ENCODE measurements at places on chromosomes 1 and 21.

DNA sequence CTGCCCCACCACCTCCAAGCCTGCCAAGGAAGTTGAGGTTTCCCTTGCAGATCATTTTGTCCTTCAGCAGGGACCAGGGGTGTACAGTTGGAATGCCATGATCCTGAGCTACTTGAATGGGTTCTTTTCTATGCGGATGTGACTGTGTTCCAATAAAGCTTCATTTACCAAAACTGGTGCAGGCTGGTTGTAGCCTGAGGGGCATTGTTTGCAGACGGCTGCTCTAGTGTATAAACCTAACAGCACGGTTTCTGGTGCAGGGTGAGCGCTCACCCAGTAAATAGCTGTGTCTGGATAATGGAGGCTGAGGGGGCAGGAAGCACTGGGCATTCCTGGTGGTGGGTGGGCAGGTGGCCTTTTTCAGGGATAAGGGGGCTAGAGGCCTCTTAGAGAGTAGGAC is 72.7 kb upstream of the ACTL8 start:
- no peak for DNase-seq

- no peak for DNase-seq
Measured at GRCh38 chr1:74579425-74579824, 67.0 kb upstream of the LRRC53 start.

DNA sequence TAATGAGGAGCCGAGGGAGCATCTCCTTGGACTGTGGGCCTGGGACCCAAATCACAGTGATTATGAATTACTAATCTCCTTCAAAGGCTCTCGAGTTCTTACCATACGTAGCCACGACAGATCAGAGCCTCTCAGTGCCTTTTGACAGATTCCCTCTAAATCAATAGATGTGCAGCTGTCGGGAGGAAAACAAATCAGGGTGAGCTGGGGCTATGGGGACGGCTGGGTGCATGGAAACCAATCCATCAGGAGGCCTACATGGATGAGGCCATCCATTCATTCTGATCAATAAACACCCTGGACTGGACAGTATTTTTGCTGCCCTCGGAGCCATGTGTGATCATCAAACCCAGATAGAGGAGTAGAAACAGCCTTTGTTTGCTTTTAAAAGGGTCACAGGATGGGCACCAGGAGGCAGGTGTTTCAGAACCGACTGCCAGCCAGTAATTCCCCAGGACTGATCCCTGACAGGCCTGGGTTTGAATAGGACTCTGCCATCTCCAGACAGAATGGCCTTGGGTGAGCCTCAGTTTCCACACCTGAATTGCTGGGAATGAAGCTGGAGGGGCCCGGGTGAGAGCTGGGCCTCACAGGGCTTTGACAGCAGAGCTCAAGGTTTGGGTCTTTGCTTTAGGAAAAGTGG is 532.8 kb downstream of the MATN1 start:
- no peak for DNase-seq

GRCh38 chr21:42066521-42066920 is 4.6 kb upstream of the UMODL1 start:
- DNase-seq, result no peak

DNA sequence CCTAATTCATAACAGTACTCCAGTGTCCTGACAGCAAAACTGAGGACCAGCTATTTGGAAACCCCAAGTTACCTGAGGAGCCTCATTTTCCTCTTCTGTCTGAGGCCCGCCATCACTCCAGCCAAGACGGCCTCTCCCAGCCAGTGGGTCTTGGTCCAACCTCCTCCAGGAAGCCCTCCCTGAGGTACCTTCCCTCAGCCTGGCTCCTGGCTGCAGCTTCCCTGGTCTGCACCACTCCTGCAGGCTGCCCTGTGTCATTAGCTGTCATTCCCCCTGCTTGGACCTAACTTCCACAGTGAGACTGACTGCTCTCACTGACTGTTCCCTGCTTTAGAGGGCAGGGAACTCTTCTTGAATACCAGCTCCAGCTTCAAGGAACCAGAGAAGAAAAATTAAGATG is 33.0 kb downstream of the BCAR3 start:
- no peak for DNase-seq

GRCh38 chr1:110307239-110307974 is 31.8 kb upstream of the RBM15 start:
- DNase-seq, result no peak

DNA sequence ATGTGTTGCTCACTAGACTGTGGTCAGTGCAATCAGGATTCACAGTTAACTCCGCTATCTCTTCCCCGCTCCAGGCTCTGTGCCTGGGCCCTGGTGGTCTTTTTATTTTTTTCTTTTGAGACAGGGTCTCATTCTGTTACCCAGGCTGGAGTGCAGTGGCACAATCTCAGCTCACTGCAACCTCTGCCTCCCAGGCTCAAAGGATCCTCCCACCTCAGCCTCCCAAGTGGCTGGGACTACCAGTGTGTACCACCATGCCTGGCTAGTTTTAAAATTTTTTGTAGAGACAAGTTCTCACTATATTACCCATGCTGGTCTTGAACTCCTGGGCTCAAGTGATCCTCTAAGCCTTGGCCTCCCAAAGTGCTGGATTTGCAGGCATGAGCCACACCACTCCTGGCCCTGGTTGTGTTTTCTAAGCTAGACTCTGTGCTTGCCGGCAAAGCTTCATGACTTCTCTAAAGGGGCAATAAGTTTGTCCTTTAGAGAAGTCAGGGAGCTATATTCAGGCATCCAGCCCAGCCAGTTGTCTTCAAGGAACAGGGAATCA is 1.4 kb downstream of the RCSD1 start:
- DNase-seq, result no peak

- no peak for DNase-seq
Measured at GRCh38 chr1:189706594-189706993, 771.1 kb downstream of the BRINP3 start.

GRCh38 chr1:17757426-17757825 is 2.3 kb downstream of the ACTL8 start:
- DNase-seq, result no peak

DNA sequence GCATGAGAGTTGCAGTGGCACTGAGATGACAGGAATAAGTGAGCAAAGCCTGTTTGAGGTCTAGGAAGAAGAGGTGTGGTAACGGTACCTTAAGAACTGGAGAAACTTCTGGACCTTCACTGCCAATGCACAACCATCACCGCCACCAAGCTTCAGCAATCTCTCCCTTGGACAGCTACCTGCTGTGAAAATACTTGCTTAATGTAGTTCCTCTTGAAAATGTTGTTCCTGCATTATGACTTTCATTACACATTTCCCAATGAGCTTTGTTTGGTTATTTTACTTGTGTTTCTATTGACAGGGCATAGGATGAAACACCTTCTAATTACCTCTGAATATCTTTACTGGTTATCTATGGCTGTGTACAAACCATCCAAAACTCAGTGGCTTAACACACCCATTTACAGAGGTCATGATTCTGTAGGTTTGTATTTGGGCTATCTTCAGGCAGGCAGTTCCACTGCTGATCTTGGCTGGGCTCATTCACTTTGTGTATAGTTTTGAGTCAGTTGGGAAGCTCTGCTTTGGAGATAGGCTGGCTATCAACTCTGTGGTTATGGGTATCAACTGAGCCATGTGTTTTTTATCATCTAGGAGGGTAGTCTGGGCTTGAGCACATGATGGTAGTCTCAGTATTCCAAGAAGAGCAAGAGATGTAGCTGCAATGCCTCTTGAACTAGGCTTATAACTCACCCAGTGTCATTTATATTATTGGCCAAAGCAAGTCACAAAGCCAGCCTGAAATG is 149.4 kb downstream of the ELAVL4 start:
- no peak for DNase-seq

GRCh38 chr1:158969855-158970254 is 38.5 kb downstream of the PYHIN1 start:
- DNase-seq, result no peak

DNA sequence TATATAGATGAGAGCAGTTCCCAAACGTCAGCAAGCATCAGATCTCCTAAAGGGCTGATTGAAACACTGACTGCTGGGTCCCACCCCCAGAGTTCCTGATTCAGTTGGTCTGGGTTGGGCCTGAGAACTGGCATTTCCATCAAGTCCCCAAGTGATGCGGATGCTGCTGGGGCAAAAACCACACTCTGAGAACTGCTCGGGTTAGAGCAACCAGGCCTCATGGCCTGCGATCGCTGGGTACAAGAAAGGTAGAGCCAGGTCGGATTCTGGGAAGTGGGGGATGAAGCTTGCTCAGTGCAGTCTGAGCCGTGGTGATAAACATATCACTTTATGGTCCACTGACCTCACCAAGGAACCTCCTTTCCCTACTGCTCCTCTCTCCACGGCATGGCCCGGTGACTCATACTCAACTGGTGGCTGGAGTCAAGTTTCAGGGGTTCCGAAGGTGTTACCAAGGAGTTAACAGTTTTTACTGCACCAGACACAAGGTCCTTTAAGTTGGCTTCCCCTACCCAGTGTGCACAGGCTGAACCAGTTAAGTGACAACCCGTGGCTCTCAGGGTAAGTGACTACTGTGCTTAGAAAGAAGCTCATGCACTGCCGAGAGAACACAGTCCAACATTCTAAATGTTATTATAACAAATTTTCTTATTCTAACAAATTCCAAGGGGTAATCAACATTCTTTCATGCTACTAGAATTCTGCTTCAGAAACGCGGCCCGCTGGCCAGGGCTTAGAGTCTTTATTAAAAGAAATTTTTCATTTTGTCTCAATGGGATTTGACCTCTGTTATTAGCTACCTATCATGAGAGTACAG is 153.5 kb downstream of the TGFBR3 start:
- DNase-seq, result no peak

DNA sequence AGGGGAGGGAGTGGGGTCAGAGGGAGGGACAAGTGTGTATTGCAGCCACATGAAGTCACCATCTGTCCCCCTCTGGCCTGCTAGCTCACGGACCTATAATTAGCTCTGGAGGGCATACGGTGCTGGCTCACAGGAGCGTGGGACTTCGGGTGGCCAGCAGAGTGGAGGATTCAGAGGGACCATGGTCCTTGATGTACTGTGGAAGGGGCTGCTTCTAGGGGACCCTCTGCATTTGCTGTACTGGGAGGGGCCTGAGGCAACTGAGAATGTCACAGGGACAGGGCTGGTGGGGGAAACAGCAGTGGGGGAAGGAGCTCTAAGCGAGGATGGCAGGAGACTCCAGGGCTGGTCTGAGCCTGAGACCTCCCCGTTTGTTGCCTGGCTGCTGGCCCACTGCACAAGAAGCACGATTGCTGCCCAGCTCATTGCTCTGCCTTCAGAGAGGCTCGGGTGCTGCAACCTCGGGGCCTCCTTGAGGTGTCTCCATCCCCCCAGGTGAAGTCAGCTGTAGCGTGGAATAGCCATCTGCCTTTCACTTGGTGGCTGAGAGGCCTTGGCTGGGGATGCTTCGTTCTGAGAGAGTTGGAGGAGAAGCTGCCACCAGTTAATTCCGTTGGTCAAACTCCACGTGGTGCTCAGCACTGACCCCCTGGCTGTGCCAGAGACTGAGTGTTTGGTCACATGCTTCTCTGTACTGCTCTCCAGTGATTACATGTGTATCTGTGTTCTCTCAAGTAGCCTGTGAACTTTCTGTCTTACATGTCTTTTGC is 2.7 kb downstream of the PPFIA4 start:
- no peak for DNase-seq

DNA sequence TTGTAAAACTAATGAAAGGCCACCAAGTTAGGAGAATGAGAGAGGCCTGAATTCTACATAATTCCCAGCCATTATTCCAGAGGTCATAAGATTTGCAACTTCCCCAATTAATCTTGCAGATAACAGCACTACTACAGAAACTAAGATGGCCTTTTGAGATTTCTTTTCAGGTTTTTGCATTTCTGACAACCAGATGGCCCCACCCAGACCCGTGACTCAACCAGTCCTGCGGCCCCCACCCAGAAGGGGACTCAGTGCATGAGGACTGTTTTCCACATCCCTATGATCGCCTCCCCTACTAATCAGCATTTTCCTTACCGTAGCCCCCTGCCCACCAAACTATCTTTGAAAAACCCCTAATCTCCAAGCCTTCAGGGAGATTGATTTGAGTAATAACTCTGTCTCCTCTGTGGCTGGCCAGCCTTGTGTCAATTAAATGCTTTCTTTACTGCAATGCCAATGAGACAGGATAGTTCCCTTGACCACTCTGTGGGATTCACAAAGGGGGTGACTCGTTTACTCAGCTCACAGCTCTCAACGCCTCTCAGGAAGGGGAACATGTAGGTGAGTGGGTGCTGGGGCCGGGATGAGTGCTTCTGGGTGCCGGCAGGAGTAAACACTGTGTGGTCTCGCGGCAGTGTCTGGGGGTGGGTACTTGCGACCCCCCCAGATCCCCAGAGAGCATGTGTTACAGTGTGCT is 10.5 kb upstream of the CNIH3 start:
- DNase-seq, result no peak

GRCh38 chr21:39156024-39156423 is 27.2 kb downstream of the PSMG1 start:
- no peak for DNase-seq

GRCh38 chr1:42146626-42147320 is 6.4 kb upstream of the GUCA2B start:
- DNase-seq, result peak; percentile 45

GRCh38 chr1:115283249-115283648 is 54.8 kb downstream of the NGF start:
- DNase-seq, result no peak
